EH (cell line): ENCODE measurements at places on chromosomes 12 and 14.

- no peak for DNase-seq
Measured at GRCh38 chr12:15183821-15184220, 37.4 kb downstream of the RERG start.

GRCh38 chr12:106586803-106587684, 4.2 kb downstream of the RFX4 start:
- DNase-seq = no peak

GRCh38 chr12:95385246-95386035, 88.5 kb upstream of the METAP2 start:
- peak; percentile 51 for DNase-seq

- DNase-seq = peak; percentile 13
Measured at GRCh38 chr14:35257809-35258208, 34.4 kb upstream of the PSMA6 start.

- DNase-seq = no peak
Measured at GRCh38 chr14:76591266-76591665, 170.0 kb upstream of the VASH1 start.

DNA sequence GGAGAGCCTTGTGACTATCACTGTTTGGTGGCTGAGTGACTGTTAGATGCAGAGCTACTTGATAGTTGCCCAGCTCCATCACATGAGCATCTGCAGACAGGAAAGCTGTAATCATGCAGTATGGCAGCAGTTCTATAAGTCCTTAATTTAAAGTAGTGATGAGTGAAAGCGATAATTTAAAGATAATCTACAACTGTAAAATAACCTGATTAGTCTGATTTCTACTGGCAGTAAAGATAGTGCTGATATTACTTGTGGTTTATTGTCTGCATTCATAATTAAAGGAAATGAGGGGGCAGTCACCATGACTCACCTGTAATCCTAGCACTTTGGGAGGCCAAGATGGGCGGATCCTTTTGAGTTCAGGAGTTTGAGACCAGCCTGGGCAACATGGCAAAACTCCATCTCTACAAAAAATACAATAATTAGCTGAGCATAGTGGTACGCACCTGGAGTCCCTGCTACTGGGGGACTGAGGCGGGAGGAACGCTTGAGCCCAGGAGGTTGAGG, 41.2 kb upstream of the PLEKHD1 start:
- no peak for DNase-seq

DNA sequence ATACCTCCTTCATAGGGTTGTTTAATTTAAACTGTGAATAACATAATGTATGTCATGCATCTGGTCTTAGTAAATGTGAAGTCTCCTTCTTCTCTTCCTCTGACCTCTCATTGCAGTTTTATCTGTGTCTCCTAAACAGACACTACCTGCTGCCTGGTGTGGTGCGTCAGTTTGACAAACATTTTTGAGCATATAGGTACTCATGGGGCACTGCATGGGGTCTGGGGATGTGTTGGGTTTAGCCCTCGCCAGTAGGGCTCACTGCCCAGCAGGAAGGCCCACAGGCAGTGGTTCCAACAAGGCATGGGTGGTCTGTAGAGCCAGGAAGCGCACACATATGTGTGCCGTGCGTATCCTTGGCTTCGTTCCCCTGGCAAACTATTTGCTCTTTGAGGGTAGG, 3.0 kb upstream of the CEBPE start:
- DNase-seq = no peak

DNA sequence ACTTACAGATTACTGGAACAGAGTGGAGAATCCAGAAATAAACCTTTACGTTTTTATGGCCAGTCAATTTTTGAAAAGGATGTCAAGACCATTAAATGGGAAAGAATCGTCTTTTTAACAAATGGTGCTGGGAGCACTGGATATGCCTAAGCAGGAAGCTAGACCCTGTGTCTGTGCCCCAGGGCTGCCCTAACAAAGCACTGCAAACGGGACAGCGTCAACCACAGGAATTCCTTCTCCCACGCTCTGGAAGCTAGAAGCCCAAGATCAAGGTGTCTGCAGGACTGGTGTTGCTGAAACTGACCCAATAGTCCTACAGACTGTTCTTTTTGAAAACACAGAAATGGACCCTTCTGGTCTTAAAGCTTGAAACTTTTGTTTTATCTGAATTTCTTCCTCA, 9.3 kb upstream of the TMEM121 start:
- peak; percentile 31 for DNase-seq

DNA sequence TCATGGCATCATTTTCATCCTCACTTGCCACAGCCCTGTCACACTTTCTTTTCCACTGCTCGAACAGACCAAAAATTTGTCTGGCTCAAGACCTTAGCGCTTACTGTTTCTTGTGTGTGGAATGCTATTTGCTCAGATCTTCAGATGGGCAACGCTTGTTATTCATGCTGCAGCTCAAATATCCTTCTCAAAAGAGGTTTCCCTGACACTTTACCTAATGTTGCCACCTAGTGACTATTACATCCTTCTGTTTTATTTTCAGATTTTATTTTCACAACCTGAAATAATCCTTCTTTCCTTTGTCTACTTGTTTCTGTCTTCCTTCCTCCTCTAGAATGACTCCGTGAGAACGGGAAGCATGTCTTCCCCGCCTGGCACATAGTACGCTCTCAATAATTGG, 5.6 kb downstream of the FBXO33 start:
- DNase-seq = peak; percentile 60
